NCI-H1105 (cell line): ENCODE measurements at places on chromosomes 11 and 22.

DNA sequence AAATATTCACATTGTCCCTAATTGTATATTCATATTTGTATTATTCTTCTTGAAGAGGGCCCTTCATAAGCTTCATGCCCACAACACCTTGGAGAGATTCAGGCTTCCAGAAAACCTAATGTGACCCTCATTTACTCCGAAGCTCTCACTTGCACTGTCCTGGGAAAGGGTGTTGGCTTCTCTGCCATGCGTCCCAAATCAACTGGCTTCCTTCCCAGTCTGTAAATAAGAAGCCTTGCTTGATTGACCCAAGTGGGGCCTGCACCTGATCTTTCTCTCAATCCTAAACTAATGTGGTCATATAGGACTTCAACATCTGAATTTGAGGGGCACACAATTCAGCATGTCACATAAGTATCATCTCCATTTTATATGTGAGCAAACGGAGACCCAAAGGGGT is 40.5 kb upstream of the ZBTB16 start:
- DNase-seq, result no peak

DNA sequence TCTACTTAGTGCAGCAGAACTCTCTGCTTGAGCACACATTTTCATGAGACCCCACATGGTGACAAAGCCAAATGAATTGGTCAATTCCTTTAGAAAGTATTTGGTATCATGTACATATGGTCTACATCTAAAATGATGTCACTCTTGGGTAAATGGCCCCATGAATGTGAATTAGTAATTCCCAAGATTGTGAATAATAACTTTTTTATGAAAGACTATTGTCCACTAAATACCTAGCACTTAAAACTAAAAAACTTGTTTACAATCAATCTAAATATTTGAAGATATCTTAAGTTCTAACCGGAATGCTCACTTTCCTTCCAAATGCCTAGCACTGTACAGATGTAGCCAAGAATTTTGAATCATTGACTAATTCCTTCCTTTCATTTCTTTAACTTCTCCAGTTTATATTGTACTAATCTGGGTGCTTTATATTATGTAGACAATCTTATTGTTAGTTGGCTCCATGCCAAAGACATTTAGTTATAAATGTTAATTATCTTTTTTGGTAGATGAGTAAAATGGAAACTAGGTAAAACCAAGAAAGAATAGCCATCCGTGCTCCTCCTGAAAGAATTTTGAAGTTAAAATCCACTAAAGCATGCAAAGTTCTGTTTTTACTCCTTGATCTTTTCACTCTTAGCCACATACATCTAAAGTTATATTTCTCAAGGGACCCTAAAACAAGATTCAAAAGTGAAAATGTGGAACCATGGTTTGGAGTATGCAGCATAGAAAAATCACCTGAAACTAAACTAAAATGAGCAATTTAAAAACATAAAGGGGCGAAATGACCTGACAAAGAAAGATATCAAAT is 145.0 kb upstream of the ARHGAP20 start:
- no peak for DNase-seq

DNA sequence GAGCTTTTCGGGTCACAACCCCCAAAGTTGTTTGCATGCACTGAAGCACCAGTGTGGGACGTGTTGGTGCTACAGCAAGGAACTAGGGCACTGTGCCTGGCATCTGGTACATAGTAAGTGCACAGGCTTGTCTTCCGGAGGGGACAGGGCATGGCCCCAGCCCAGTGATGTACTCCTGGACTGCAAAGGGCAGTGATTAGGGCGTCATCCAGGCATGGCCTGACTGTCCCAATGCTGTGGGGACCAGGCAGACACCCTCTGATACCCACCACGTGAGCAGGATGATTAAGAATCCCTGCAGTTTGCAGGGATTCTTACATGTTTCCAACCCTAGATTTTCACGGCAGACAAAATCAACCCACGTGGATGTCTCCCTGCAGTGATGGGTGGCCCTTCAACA is 50.0 kb upstream of the RFPL3 start:
- no peak for DNase-seq

DNA sequence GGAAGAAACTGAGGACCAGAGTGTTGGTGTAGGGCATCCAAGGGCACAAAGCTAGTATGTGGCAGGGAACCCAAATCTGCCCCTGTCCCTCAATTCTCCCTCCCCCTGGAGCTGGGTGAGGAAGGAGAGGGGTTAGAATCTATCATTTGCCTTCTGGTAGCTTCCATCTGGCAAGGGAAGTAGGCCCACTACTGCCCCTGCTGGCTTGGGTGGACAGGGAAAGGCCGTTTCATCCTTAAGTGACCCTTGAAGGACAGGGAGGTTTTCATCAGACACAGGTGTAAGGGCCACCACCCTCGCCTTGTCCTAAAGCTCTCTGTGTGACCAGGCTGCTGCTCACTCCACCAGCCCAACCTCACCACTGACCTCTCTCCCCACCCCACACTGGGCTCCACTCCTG is 22.1 kb downstream of the NECTIN1 start:
- no peak for DNase-seq

DNA sequence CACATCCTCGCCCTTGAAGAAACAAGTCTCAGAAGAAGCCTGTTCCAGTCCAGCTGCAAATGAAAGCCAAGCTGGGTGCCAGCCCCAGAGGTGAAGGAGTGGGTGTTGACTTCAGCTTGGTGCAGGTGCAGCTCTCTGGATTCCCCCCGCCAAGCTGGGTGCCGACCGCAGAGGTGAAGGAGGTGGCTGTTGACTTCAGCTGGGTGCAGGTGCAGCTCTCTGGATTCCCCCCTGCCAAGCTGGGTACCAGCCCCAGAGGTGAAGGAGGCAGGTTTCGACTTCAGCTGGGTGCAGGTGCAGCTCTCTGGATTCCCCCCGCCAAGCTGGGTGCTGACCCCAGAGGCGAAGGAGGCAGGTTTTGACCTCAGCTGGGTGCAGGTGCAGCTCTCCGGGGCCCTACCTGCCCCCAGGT is 1234.0 kb downstream of the TBC1D22A start:
- no peak for DNase-seq

DNA sequence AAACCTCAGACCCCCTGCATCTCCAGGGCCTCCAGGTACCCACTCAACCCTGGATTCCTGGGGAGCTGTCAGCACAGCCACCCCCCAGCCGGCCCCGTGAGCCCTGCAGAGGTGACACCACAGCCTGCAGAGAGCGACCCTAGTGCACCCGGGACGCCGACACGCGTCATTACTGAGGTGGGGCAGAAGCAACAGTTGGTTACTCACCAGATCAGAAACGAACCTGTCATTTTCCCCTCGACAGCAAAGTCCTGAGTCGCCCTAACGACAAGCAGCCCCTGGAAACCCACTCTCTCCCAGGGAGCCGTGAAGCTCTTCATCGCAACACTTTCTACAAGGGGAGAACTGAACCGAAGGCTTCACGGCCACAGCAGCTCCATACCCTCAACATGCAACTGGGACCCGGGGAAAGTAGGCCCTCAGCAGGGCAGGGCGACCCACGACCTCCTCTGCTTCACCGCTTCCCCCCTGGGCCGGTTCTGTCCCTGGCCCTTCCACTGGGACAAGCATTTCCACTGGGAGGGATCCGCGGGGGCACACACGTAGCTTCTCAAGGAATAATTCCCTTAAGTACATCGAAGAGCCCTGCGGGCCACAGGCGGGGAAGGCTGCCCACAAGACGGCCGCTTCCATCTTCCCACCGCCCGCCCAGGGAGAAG is 1.6 kb downstream of the BRD1 start:
- no peak for DNase-seq

DNA sequence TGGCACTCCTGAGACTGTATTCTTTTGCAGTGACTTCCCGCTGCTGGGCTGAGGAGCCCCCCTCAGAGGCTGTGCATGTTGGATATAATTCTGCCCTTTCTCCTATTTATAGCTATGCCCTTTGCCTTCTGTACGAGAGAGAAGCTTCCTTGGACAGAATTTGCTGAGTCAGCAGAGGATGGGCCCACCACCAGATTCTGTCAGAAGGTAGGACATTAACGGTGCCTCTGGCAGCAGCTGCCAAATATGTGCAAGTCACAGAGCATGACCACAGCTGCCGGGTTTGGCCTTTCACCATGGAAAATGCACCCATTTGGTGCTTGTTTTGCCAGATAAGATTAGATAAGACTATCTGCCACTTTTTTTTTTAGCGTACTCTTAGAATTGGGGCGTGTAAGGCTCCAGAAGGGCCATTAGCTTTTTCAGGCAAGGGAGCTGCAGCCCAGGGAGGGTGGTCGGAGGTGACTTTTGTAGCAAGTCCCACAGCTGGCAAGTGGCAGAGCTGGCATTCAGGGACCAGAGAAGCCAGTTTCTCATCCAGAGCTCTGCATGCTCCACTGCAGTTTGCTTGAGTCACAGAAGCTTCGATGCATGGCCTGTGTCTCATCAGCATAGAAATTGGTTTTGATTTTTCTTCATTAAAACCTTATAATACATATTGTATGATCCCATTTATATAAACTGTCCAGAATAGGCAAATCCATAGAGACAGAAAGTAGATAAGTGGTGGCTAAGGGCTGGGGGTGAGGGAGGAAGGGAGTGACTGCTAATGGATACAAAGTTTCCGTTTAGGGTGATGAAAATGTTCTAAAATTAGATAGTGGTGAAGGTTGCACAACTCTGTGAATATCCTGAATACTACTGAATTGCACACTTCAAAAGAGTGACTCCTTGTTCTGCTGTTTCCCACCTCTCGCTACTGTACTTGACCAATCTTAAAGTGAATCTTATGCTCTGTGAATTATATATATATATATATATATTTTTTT is 15.8 kb downstream of the UPB1 start:
- no peak for DNase-seq

GRCh38 chr11:28077521-28077920 is 30.4 kb downstream of the KIF18A start:
- DNase-seq, result no peak

GRCh38 chr11:77882396-77882795 is 61.5 kb downstream of the AAMDC start:
- DNase-seq, result no peak

DNA sequence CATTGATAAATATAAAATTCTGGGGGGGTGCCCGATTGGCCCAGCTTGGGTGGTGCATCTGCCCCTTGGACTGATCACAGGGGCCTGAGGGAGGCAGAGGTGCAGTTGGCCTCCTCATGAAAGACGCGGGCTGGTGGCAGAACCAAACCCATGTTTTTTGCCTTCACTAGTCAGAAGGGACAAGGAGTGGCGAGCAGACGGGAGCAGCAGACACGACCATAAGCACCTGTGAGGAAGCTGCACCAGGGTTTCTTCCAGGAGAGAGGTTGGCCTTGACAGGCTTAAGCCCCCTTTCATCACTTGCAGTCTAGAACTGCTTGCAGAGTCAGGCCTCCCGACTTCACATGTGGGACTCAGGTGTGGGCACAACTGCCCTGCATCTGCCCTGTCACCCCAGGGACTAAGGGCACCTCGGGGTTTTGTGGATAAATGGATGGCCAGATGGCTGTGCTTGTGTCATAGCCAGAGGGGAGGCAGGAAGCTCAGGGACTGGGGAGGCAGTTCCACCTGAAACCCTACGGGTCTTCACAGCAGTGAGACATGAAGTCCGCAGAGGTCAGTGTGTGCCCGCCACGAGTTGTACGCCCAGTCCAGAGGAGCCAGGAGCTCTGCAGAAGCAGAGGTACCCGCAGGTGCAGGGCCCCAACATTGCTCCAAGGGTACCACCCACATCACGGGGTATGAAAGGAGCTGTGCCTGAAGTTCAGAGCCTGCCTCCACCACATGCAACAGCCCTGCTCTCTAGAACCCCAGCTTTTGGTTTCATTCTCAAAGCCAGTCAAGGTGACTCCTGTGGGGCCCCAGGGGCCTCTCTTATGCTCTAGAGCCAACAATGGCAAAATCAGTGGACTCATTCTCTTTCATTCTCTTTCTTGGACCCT is 18.2 kb upstream of the SYT13 start:
- no peak for DNase-seq

DNA sequence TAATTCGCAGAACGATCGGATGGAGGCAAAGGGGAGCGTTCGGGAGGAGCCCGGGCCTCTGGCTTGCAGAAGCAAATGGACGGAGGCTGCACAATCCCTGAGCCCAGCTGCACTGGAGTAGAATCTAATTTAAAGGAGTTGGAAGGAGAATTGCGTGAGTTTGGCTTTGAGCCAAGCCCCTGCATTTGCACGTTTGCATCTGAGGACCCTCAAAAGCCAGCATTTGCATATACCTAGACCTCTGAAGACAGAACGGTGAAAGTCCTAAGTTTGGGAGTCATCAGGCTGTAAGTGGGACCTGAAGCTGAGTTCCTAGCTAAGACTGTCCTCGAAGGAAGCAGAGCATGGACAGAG is 15.6 kb downstream of the TP53AIP1 start:
- no peak for DNase-seq

GRCh38 chr11:1844221-1845094 is 5.7 kb downstream of the TNNI2 start:
- no peak for DNase-seq

DNA sequence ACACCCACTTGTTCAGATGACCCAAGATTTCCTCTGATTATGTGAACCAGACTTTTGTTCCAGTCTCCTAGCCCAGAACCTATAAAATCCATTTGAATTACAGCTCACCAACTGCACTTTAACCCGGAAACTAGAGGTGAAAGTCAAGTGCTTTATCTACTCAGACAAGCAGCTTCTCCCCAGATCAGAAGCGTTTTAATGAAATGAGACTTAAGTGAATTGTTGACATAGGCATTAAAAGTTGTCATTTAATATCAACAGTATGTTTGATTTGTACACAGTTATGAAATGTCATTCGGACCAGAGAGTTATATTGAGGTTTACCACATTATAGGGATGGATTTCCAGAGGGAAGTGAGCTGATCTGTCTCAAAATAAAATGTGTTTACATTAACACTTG is 52.0 kb downstream of the CADM1 start:
- no peak for DNase-seq

GRCh38 chr11:107182978-107183377 is 164.7 kb upstream of the GUCY1A2 start:
- no peak for DNase-seq

DNA sequence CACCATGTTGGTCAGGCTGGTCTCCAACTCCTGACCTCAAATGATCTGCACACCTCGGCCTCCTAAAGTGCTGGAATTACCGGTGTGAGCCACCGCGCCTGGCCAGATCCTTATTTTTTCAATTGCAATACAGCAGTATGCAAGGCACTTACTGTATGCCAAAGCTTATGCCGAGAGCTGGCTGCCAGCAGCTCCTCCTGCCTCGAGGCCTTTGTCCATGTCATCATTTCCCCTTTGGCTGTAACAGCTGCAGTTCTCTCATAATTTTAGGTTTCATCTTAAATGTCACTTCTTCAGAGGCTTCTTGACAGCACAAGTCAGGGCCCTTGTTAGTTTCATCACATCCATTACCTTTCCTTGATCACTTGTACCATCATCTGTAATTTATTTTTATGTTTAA is 1.5 kb upstream of the SREBF2 start:
- DNase-seq, result no peak

GRCh38 chr11:102552447-102553194 is 22.1 kb upstream of the MMP7 start:
- no peak for DNase-seq

- DNase-seq, result no peak
Observed at GRCh38 chr22:21697021-21697771, 31.4 kb downstream of the PPIL2 start.
